Thoracic aorta (tissue), 2 donors: ENCODE measurements at places on chromosomes 16 and 17. TPM values are rescaled to one million over a fixed set of nuclear protein-coding genes. Genes with fewer than 3 reads are reported as not detected.

The UTS2R gene
- 0.27 TPM for total RNA-seq

The HNF1B gene
- total RNA-seq = not detected

The LRRC75A gene
- 4.0 TPM for total RNA-seq

The ITGAL gene
- total RNA-seq = 5.4 TPM

The RNF157 gene
- total RNA-seq = 1.9 TPM

DNA sequence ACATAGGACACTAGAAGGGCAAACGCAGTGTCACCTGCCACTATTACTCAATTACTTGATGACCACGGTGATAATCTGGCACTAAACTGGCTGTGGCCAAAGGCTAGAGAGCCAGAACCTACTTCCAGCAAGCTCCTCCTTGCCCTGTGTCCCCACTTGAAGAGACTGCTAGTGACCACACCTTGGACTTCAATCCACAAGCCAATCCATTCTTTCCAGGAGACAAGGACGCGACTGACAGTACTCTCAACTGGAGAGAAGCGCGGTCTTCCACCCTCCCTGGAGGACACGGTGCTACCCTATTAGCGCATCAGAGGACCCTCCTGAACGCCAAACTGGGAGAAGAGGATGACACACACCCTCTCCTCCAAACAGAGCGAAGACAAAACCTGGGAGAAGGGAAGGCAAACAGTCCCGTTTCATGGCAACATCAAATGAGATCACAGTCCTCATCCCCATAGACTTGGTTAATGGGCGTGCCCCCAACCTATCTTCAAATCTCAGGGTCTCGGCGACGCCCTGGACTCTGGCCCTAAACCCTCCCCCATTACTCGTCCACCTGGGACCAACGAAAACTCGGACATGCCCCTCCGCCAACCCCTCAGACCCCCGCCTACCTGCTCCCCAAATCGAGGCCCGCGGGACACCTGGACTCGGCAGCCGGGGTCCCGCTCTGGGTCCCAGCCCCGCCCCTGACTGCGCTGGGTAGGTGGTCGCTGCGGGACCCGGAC lies 508 bp downstream of the FLCN start:
- no peak for DNase-seq

DNA sequence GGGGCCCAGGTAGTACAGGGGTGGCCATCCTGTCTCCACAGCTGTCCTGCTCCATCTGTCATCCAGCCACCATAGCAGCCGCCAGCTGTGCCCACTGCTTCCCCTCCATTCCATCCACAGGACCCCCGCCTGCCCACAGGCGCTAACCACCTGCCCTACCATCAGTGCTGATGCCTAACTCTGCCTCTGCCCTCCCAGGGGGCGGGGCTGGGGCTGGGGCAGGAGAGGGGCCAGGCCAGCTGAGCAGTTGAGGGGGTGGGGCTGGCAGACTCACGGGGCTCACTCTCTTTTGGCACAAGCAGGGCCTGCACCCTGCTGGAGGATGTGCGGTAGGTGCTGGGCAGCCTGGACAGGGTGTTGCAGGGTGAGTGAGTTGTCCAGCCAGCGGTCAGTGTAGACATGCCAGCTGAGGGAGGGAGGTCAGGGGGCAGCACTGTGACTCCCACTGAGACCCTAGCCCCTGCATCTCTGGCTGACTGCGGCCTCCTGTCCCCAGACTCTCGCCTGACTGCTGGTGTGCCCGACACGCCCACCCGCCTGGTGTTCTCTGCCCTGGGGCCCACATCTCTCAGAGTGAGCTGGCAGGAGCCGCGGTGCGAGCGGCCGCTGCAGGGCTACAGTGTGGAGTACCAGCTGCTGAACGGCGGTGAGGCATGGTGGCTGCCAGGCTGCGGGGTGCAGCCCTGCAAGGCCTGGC lies 9.6 kb downstream of the GALK1 start:
- DNase-seq = no peak

DNA sequence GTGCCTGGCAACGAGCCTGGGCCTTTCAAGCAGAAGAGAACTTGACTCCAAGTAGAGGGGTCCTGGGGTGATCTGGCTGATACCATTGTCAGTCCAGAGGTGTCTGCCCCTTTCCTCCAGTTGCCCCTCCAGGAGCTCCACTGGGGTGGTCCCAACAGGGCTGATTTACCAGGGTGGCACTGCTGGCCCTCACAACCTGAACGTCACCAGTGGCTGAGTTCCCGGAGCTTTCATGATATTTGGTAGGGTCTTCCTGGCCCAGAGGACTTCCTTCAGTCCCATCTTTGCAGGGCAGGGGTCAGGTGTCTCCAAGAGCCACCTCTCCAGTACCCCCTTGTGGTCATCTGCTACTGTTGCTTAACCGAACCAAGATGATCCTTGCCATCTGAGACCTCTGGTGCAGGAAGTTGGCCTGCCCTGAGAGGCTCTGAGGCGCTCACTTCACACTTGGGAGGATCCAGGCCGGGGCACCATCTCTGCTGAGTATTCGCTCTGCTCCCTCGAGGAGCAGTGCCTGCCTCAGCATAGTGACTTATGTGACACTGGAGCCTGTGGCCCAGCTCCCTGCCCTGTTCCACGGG lies 3.5 kb downstream of the LIMD2 start:
- DNase-seq = no peak

DNA sequence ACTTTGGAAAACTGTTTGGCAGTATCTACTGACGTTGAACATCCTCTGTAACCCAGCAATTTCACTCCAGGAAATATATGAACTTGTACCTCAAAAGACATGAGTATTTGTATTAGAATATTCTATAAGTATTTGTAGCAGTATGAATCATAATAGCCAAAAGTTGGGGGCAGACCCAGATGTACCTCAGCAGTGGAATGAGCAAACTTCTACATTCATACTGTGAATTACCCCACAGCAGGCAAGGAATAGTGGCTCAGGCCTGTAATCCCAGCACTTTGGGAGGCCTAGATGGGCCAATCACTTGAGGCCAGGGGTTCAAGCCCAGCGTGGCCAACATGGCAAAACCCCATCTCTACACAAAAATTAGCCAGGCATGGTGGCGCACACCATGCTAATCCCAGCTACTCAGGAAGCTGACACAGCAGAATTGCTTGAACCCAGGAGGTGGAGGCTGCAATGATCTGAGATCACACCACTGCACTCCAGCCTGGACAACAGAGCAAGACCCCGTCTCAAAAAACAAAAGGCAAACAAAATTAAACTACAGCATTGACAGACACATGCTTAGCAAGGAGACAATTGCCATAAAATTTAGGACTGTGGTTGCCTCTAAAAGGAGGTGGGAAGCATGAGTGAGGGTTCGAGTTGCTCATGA lies 11.2 kb upstream of the HELZ start:
- no peak for DNase-seq

DNA sequence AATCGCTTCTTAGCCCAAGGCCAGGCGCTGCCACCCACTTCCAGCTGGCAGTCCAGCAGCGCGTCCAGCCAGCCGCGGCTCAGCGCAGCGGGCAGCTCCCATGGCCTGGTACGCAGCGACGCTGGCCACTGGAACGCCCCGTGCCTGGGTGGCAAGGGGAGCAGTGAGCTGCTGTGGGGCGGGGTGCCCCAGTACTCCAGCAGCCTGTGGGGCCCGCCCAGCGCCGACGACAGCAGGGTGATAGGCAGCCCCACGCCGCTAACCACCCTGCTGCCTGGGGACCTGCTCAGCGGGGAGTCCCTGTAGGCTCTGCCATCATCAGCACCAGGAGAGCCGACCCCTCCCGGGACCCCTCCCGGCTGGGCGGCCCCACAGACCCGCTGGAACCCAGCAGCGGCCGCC lies 24.0 kb downstream of the TMC6 start:
- no peak for DNase-seq
